ENCODE measurements at places on chromosomes 6 and 20.

GRCh38 chr6:19712012-19712688 lies 125.0 kb upstream of the ID4 start:
- DNase-seq, result no peak

DNA sequence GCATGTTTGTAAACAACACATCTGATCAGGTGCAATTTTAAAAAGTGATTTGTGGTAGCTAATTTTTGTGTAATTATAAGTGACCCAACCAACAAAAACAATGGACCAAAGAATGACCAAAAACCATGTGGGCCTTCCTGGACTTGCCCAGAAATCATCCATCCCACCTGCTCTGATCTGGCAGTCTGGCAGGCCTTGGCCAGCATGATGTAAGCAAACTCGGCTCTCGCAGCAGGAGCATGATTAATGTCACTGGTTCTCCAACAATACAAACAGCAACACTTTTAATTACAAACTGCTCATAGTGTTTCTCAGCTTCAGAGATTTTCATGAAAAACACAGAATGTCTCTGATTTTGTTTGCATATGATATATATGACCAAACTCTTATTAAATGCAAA lies 16.1 kb downstream of the TP53INP2 start:
- no peak for DNase-seq

DNA sequence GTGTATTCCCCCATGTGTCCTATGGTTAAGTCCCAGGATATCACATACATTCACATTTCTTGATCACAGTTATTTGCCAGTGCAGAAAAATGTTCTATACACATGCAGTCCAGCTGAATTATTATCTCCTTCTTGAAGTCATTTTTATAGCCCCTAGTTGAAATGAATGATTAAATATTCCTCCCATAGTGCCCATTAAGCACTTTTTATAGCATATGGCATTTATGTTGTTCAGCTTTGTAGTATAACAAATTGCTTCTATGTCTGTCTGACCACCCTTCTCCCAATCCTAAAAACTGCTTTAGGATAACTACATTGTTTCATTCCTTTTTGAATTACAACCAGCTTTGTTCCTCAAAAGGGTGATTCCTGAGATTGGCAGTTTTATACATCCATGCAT lies 123.5 kb downstream of the ADGRB3 start:
- no peak for DNase-seq

GRCh38 chr6:148450866-148451265 lies 108.2 kb downstream of the SASH1 start:
- no peak for DNase-seq

GRCh38 chr6:90296341-90297114 lies at the start of gene BACH2:
Gene BACH2 (minus strand): TSS chr6:90296843. CDS start chr6:90008844, 287,999 bp downstream.
- DNase-seq, result peak; percentile 82

- DNase-seq, result no peak
Observed at GRCh38 chr20:46331611-46332361, 23.5 kb upstream of the CDH22 start.

GRCh38 chr20:32554965-32555289 lies 30.2 kb downstream of the NOL4L start:
- DNase-seq, result no peak

DNA sequence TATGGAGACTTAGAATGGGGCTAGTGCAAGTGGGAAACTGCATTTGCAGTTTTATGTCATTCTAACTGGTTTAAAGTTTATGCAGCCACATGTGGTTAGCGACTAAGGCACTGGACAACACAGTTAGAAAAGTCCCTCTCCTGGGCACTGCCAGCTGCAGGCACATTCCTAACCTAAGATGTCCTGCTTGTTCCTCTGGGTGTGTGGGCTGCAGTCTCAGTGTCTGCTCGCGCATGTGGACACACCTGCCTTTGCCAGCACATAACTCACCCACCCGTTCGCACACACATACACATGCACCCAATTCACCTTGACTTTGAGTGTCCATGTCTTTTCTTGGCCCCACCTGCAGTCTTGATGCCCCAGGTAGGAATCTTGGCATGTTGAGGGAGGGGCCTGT lies 18.5 kb upstream of the SLC22A2 start:
- no peak for DNase-seq

- no peak for DNase-seq
Observed at GRCh38 chr6:135311446-135312200, 130.5 kb downstream of the MYB start.

GRCh38 chr6:96235927-96236326 lies 220.2 kb downstream of the FUT9 start:
- DNase-seq, result no peak

GRCh38 chr6:162833776-162834175 lies 106.0 kb downstream of the PACRG start:
- no peak for DNase-seq

- no peak for DNase-seq
Observed at GRCh38 chr6:159679091-159680077, 13.7 kb downstream of the SOD2 start.

- DNase-seq, result peak; percentile 36
Observed at GRCh38 chr20:35306931-35307517, 14.8 kb upstream of the FAM83C start.

DNA sequence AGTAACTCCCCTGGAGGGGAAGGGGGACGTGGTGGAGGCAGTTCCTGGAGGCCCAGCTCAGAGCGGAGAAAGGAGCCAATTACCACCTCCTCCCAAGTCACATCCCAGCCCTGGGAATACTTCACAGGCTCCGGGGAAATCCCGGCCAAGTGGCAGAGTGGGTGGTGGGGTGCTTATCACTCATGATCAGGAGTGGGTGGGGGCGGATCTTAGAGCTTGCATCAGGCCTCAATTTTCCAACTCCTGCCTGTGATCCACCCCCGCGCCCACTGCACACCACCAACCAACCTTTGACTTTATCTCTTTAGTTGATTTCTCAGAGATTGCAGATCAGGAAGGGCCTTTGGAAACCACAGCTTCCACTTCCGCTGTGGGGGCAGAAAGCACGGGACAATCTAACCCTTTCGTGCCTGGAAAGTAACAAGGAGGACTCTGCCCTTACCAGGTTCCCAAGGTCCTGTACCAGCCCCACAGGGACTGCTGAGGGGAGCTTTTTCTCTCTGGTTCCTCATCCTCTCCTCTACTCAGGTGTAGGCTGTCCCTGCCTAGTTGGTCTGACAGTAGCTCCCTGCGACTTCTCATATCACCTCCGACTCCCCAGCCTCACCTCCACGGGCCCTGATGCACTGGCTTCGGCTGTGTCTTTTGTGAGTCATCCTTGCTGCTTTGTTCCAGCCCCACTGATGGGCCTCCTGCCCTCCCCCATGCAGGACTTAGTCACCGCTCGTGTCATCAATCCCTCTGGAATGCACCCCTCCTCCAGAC lies 24.9 kb upstream of the IER3 start:
- DNase-seq, result no peak

- DNase-seq, result no peak
Observed at GRCh38 chr6:37015532-37015931, 10.1 kb downstream of the FGD2 start.

DNA sequence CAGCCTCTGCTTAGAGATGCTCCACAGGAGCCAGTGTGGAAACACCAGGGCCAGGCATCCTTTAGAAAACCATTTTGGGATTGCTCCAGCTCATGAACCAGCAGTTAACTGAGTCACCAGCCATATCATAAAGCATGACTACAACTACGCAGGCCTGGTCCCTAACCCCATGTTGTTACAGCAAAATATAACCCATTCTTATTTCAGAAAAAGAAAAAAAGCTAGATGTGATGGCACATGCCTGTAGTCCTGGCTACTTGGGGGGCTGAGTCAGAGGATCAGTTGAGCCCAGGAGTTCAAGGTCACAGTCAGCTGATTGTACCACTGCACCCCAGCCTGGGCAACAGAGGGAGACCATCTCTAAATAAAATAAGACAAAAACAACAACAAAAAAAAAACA lies 36.8 kb downstream of the C6orf15 start:
- no peak for DNase-seq

DNA sequence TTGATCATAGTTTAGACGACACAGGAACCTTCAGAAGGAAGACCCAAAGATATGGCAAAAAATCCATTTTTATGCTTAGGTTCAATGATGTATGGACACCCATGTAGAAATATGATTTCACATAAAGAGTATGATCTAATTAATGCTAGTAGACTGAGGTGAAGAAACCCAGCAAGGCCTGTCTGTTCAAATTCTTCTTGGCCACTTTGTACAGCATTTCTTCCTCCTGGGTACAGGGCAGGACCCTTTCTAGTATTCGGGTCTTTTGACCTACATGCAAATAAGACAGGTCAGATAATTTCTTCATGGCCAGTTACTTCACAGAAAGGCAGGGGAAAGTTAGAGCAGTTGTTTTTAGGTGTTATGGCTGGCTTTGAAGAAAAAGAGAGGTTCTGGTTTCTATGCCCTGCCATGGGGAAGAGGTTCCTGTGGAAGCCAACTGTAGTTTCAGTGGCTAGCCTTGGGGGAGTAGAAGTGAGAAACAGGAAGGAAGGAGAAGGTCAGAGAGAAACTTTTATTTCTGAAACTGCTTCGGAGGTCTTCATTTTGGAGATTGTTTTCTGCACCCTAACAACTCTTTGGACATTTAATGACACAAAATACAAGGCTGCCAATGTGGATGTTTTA lies 208.3 kb downstream of the PTPRK start:
- DNase-seq, result no peak

DNA sequence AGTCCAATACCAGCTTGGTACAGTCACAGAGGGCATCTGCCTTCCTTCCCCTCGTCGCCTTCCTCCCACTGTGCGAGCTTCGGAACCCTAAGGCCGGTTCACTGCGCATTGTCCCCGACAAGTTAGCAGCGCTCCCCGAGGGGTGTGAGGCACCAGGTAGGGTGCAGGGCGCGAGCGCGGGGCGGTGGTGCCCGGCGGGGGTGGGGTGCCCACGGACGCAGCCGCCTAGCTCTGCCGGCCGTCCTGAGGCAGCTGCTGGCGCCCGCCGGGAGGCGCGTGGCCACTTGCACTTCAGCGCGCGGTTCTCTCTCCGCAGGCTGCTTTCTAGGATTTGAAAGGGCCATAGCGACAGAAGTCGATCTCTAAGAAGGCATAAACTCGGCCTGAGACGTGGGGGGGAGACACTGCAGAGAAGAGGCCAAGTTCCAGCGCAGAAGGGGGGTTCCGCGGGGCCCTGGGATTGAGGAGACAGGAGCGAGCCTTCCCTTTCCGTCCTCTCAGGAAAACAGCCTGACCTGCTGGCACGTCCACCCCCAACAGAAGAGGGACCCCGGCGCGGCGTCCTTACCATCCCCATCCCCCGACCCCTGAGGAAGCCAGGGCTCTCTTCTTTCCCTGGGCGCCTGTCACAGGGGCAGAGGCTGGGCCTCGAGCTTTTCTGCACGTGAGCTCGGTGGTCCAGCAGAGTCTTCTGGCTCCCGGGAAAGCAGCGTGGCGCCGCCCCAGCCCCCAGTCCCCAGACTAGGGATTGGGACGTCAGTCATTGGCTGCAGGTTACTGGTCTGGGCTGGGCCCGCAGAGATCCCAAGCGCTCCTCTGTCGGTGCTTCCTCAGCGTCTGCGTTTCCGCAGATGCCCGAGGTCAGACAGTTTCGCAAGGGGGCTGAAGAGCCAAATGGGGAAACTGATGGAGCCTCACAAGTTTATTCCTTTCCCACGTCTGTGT lies 15.6 kb upstream of the PRDM13 start:
- DNase-seq, result no peak

DNA sequence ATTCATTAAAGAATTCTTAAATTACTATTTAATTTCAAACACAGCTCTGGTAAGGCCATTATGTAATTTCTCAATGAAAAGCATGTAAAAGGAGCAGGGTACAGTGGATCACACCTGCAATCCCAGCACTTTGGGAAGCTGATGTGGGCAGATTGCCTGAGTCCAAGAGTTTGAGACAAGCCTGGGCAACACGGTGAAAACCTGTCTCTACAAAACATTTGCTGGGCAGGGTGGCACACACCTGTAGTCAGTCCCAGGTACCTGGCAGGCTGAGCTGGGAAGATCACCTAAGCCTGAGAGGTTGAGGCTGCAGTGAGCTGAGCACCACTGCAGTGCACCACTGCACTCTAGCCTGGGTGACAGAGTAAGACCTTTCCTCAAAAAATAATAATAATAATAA lies 37.4 kb downstream of the MDN1 start:
- no peak for DNase-seq

GRCh38 chr6:159062564-159062945 lies 17.8 kb upstream of the TAGAP start:
- peak; percentile 42 for DNase-seq

GRCh38 chr6:44636561-44637248 lies 249.2 kb downstream of the CDC5L start:
- no peak for DNase-seq

GRCh38 chr6:9985481-9985880 lies 429.4 kb downstream of the TFAP2A start:
- no peak for DNase-seq

DNA sequence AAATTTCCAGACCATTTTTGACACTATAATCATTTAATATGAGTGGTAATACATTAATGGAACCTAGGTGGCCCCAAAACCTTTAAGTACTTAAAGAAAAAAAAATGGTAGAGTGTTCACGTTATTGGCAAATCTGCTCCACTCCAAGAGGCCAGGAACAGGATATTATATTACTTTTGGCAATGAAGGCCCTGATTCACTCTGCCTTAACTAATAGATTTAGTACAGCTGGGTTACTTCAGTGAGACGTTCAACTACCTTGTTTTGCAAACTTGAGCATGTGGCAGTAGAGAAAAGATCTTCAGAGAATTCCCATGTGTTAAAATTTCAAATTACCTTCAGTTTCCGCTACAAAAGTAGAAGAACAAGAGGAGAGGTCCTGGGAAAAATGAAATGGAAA lies 12.8 kb downstream of the ADNP start:
- no peak for DNase-seq

GRCh38 chr20:37867289-37868195 lies 35.4 kb upstream of the VSTM2L start:
- DNase-seq, result no peak

- DNase-seq, result no peak
Observed at GRCh38 chr6:147138835-147139234, 65.4 kb upstream of the STXBP5 start.

- DNase-seq, result peak; percentile 18
Observed at GRCh38 chr6:17584241-17584803, 15.8 kb upstream of the FAM8A1 start.

GRCh38 chr6:16343593-16343992 lies 105.2 kb downstream of the GMPR start:
- no peak for DNase-seq

GRCh38 chr6:69958978-69959377 lies 92.6 kb downstream of the COL19A1 start:
- no peak for DNase-seq

DNA sequence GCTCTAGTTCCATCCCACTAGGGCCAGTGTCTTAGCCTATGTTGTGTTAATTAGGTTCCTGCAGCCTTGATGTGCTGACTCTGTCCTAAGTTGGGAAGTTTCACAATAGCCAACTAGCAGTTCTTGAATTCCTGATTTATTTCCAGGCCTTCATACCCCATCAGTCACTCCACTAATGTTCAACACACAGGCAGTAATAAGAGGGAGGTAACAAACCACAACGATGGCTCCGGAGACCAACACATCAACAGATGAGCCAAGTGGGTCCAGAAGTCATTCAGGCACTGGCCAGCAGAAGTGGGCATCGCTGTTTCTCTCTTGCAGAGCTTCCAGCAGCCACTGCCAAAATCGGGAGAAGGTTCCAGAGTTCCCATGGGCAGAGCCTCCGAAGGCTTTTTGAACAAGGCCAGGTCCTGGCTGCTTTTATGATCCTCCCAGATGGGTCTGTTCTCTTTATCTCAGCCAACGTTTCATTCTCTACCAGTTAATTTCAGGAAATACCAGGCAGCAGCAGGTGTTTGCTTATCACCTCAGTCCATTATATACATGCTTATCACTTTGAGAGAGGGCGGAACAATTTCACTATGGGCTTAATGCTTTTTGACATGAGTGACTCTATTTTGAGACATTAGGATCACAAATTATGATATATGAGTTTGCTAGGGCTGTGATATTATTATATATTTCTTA lies 48.5 kb upstream of the NOP56 start:
- DNase-seq, result no peak

GRCh38 chr6:137776786-137777686 lies 90.0 kb upstream of the TNFAIP3 start:
- no peak for DNase-seq
